ENCODE measurements at places on chromosomes 7 and 10. TPM values are rescaled to one million over a fixed set of nuclear protein-coding genes. Genes with fewer than 3 reads are reported as not detected.

Gene CDH23
- total RNA-seq = 3.3 TPM

Gene PPP1R17
- total RNA-seq = not detected

Gene CPEB3
- 12.7 TPM for total RNA-seq

Gene NPTX2
- total RNA-seq = 1.0 TPM

Gene KIN
- 3.9 TPM for total RNA-seq

Gene FAM20C
- 32.1 TPM for total RNA-seq

Gene PRKG1
- 2.0 TPM for total RNA-seq

Gene COL17A1
- not detected for total RNA-seq

Gene MYO1G
- 1.3 TPM for total RNA-seq

Gene JCAD
- 2.8 TPM for total RNA-seq

Gene ZNF488
- not detected for total RNA-seq

Gene TMEM270
- not detected for total RNA-seq
